Activated CD4-positive, alpha-beta memory T cell treated with anti-CD3 and anti-CD28 coated beads, Interleukin-2, amount 10 ng/mL, durations not matched to agents 7 days and 5 days (primary cell): ENCODE measurements at places on chromosomes 3 and 15.

- no peak for DNase-seq
Measured at GRCh38 chr15:55799291-55800212, 56.6 kb upstream of the PRTG start.

DNA sequence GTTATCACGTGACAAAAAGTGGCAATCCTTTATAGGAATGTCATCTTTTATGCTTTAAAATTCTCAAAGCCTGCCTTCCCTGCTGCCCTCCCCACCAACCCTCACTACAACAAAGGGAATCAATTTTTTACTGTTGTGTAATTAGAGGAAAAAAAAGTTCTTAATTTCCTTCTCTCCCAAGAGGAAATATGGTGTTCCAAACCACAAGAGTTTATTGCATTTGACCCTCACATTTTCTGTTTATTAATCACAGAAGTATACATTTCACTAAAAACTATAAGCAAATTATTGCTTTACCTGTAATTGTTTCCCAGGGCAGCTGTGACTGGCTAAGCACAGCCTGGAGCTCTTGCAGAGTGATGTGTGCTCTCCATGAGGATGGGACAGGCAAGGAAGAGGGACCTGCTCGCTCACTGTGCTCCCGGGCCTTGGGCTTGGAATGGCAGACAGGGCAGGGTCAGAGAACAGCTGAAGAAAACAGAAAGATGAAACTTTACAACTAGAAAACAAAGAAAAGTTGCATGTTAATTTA lies 31.3 kb upstream of the ATP10A start:
- no peak for DNase-seq

GRCh38 chr3:128781164-128781563 lies 55.2 kb downstream of the RAB7A start:
- no peak for DNase-seq

GRCh38 chr3:148648685-148649352 lies 48.9 kb upstream of the AGTR1 start:
- no peak for DNase-seq

DNA sequence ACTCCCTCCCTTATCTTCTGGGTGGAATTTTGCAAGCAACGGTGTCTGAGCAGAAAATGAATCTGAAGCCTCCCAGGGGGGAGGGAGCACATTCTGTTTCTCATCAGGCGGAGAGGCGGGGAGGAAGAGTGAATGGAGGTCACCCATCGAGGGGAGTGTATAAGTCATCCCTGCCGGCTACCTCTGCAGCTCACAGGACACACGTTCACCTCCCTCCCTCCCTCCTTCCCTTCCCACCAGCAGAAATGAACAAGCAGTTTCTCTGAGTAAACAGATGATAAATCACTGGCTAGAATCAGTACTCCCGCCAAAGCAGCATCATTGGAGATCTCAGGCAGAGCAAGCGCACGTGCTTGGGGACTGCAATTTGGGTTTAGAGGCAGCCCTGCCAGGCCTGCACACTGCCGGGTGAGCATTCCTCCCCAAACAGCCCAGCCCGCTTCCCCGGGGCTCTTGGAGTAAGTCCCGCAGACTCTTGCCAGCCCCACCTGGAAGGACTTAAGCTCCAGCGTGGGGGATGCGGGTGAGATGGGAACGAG lies 38.3 kb downstream of the CPN2 start:
- no peak for DNase-seq

GRCh38 chr3:56954125-56954524 lies 106.3 kb upstream of the SPATA12 start:
- DNase-seq: no peak

GRCh38 chr3:50190936-50191660 lies at the start of gene GNAT1:
Gene GNAT1 (plus strand): TSS chr3:50191610. CDS start chr3:50191726, 116 bp downstream.
- no peak for DNase-seq

GRCh38 chr15:59998305-59998949 lies 5.7 kb upstream of the FOXB1 start:
- DNase-seq: no peak

- no peak for DNase-seq
Measured at GRCh38 chr15:23444269-23444668, 2.8 kb downstream of the GOLGA6L2 start.

GRCh38 chr3:138569090-138569489 lies 25.0 kb downstream of the CEP70 start:
- DNase-seq: no peak

DNA sequence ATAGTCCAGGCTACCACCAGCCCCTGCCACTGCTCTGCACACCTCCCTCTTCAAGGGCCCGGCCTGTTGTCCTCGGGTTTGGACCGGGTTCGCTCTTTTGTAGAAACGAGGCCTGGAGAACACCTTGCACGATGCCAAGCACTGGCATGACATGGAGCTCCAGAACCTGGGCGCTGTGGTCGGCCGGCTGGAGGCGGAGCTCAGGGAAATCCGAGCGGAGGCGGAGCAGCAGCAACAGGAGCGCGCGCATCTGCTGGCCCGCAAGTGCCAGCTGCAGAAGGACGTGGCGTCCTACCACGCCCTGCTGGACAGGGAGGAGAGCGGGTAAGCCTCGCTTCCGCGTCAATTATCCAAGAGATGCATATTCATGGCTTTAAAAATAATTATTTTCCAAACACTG lies 72.4 kb downstream of the BFSP2 start:
- no peak for DNase-seq

GRCh38 chr15:90142216-90143165 lies 40.2 kb upstream of the IDH2 start:
- DNase-seq: peak; percentile 65

- no peak for DNase-seq
Measured at GRCh38 chr3:172024679-172025078, 14.7 kb upstream of the FNDC3B start.

GRCh38 chr3:184604039-184604601 lies 42.5 kb downstream of the EPHB3 start:
- DNase-seq: no peak

DNA sequence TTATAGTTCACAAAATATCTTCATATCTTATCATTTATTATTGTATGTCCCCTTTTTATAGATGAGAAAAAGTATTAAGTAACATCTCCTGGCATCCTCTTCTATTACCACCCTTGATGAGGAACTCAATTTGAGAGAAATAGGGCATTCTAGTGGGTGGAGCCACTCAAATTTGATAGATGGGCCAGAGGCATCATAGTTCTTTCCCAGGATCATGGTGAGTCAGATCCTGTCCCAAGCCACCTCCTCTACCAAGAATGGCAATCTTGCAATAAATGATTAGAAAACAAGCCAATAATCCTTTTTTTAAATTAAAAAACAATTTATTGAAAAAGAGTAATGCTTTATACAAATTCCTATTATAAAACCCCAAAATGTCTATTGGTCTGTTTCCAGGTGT lies 16.8 kb downstream of the CLDN1 start:
- no peak for DNase-seq

DNA sequence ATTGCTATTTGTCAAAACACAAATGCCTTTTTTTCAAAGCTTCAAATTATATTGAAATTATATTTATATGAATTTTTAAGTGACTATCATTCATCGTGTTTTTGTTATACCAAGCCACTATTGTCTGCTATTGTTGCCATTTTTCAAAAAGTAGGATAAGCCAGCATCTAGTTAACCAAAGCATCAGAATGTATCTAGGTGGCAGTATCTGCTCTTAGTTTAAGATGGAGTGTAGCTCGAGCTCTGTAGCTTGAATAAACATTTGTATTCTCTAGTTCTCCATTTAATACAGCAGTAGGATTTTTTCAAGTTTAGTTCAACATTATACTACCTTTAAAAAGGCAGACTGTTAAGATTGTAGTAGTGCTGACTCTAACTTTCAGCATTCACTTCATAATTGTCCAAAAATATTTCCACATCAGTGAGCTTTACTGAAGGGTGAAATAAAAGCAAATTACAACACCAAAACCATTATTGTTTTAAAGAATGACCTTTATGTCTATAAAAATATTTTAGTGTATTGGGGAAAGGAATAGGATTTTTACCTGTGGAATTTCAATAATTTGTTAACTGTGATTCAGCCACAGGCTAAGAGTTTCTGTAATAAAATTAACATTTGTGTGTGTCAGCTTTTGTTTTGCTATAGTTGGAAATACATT lies 19.6 kb upstream of the C15orf61 start:
- DNase-seq: no peak

GRCh38 chr3:151843275-151843674 lies 29.4 kb downstream of the AADAC start:
- DNase-seq: no peak

DNA sequence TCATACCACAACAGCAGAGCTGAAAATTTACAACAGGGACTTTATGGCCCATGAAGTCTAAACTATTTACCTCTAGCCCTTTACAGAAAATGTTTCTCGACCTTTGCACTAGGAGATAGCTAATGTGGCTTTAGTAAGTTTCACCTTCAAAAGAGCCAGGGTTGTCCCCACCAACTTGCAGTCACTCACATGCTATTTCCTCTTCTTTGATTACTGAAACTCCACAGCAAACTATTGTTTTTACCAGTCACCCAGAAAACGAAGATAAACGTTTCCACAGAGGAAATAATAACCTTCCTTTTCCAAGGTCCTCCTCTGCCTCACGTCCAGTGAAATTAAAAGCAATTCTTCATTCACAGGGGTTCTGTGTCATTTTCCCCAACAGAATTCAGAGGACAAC lies 48.2 kb downstream of the WWTR1 start:
- DNase-seq: no peak

DNA sequence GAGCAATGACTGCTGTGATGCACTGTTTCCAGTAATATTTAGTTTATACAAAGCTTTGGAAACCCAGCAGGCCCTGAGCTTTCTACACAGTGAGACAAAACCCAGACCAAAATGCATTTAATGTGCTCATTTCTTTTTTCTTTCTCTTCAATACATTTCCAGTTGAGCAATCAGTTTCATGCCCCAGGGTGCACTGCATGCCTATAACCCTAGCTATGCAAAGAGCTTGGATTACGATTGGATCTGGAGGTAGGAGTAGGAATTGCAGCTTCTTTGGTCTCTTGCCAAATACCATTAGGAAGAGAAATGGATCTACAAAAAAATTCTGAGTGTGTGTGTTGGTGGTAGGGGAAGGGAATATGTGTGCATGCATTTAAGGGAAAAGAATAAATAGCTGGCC lies 1001.4 kb downstream of the SQOR start:
- DNase-seq: no peak

DNA sequence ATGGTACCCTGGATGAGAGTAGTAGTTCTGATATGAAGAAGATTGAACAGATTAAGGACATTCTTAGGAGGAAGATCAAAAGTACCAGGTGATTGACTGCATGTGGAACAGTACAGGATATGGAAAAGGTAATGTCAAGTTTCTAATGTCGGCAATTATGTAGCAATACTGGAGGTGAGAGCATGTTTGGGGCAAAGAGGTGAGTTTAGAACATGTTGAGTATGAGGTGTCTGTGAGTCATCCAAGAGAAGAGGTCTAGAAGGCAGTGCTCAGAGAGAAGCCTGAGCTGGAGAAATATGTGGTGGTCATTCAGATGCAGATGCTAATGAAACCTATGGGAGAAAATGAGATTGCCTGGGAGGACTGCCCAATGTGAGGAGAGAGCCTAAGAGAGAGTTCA lies 305.6 kb downstream of the ZBTB20 start:
- no peak for DNase-seq

- no peak for DNase-seq
Measured at GRCh38 chr15:32993285-32993684, 201.2 kb downstream of the FMN1 start.

DNA sequence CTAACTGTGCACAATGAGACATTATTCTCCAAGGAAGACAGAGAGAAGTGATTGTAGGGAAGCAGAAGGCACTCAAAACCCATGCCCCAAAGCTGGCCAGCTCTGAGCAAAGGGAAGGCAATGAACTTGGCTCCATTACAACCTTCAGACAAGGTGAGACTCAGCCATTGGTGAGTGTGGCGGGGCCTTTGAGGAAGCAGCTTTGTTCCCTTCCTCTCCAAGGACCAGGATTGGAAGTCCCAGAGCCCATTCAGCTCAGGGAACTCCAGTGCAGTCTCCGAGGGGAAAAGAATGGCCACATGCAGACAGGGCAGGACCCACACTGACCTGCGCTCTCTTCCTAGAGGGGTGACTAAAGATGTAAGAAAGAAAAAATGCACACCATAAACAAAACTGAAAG lies 23.1 kb downstream of the HEG1 start:
- DNase-seq: no peak

GRCh38 chr3:30285188-30286006 lies 321.0 kb upstream of the TGFBR2 start:
- DNase-seq: no peak
